ENCODE measurements at places on chromosomes 7 and 10.

DNA sequence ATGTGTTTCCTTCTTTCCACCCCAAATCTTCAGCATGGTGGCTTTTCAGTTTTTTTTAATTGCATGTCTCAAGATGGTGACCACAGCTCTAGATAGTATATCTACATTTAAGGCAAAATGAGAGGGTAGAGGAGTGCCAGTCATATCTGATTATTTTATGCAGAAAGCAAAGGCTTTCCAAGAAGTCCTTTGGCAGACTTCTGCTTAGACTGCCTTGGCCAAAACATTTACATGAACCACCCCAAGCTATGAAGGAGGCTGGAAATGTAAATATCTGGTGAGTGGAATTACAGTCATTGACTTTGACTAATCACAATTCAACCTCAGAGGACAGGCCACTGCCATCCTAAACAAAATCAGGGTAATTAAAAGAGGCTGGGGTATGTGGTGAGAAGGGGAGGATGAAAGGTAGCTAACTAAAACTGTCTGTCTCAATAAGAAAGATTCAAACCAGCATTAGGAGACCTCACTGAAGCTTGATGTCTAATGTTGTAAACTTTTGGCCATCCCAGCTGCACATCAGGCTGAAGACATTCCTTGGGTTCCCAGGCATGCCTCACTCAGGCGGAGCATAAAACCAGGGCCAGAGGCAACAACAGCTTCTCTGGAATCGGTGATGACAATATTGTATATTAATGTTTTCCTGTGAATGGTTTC is 53.4 kb downstream of the PPP1R3C start:
- no peak for DNase-seq

GRCh38 chr10:14742815-14743214 is 31.9 kb downstream of the FAM107B start:
- DNase-seq = no peak

- DNase-seq = no peak
Measured at GRCh38 chr10:98285416-98285815, 17.4 kb upstream of the LOXL4 start.

- DNase-seq = no peak
Measured at GRCh38 chr10:3936422-3937040, 151.5 kb upstream of the KLF6 start.

DNA sequence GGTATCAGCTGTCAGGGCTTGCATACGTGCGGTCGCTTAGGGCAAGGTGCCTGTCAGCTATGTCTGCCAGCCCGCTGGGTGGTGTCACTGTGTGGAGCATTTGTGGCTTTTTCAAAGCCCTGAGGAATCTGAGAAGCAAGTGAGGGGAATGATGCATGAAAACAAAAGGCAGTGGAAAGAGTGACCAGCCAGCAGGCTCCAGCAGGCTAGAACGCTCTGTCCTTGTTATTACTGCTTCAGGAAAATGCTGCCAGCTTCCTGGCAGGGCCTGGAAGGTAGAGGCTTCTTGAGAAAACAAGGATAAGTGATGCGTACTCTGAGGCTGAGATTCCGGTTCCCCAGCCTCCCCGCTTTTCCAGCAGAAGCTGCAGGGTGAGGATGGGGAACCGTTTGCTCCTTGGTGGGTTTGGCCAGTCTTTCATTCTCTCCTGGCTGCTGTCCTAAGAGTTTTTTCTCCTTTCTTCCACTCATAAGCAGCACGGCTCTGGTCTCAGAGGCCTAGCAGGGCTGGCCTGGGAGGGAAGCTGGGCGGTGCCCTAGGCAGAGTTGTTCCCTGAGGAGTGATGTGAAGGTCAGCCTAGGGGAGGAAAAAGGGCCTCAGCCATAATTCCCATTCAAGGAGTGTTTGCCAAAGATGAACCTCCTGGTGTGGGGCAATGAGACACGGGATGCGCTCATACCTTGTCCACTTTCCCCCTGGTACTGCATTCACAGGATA is 42.8 kb upstream of the MKLN1 start:
- no peak for DNase-seq

GRCh38 chr10:129918401-129918800 is 45.7 kb downstream of the EBF3 start:
- no peak for DNase-seq

DNA sequence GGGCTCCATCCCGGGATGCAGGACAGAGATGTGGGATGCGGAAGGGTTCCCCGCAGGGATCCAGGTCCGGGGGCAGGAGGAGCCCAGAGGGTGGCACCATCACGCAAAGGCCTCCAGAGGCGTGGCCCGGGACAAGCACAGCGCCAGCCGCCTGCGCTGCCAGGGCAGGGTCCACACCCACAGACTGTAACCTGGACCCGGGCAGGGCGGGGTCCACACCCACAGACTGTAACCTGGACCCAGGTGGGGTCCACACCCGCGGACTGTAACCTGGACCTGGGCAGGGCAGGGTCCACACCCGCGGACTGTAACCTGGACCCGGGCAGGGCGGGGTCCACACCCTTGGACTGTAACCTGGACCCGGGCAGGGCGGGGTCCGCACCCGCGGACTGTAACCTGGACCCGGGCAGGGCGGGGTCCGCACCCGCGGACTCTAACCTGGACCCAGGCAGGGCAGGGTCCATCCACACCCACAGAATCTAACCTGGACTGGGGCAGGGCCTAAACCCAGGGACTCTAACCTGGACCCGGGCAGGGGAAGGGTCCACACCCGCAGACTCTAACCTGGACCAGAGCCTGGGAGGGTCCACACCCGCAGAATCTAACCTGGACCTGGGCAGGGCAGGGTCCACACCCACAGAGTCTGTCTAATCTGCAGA is 37.5 kb upstream of the SUN1 start:
- DNase-seq = no peak

- DNase-seq = peak; percentile 33
Measured at GRCh38 chr7:55504093-55504859, 68.0 kb downstream of the VOPP1 start.

DNA sequence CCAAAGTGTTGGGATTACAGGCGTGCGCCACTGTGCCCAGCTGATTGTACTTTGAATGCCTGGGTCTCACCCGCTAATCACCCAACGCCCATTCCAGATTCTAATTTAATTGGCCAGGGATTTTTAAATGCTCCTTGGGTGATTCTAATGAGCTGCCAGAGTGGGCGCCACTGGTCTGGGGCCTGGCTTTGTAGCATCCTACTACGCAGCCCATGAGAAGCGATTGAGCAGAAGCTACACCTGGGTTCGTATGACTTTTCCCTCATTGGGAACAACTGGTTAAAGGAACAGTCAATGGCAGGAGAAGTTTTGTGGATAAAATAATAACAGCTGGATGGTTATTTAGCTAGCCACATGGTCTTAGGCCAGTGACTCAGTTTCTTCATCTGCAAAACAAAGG is 108.0 kb downstream of the SPAG6 start:
- no peak for DNase-seq
